Foreskin keratinocyte (primary cell): ENCODE measurements at places on chromosomes 1 and 21.

GRCh38 chr1:87878873-87879272 is 550.2 kb downstream of the LMO4 start:
- no peak for DNase-seq

DNA sequence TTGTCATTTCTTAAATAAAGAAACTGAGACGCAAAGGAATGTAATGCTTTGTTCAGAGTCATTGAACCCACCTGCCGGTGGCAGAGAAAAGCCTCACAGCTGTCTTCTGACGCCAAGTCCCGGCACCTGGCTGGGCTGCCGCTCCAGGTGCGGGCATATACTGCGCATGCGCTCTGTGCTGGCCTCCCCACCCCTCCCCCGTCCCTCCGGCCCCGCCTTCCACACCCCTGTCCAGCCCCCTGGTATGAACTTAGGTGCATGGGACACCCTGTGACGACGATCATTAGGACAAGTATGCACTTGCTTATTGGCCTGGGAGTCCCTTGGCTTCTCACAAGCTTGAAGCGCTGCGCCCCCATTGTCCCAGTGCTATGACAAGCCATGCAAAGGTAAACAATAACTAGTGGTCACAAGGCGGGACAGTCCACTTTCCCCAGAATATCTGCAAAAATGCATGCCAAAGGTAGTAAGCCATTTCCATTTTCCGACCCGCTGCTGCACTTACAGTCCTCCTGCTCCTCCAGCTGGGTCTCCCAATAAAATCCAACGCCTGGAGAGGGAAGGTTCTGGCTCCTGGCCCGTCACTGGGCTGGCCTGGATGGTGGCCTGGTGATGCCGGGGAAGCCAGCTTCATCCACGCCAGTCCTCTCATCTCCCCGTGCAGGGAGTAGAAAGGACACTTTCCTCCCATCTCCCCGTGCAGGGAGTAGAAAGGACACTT is 100.4 kb downstream of the PSMG1 start:
- DNase-seq = peak; percentile 44

GRCh38 chr21:37790905-37791304 is 125.4 kb downstream of the KCNJ6 start:
- no peak for DNase-seq

- DNase-seq = peak; percentile 13
These were observed 16.4 kb downstream of the WDR4 start for GRCh38 chr21:42862774-42863503.

GRCh38 chr1:37092937-37093336 is 58.6 kb upstream of the GRIK3 start:
- DNase-seq = no peak

DNA sequence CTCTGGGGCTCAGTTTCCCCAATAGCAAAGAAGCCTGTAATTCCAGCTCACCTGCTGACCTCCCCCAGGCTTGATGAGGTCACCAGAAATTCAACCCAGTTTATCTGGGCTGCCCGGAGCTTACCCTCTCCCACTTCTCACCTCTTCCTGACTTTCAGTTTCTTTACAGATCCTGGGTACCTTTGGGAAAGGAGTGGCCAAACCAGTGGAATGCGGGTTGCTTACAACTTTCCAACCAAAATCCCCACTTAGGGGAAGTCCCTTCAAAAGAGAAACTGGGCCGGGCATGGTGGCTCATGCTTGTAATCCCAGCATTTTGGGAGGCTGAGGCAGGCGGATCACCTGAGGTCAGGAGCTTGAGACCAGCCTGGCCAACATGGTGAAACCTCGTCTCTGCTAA is 5.9 kb upstream of the MARCKSL1 start:
- DNase-seq = peak; percentile 41
